ENCODE measurements at places on chromosomes 7 and 10.

GRCh38 chr10:45673074-45673648 is 589 bp upstream of the ZFAND4 start:
- peak; percentile 34 for DNase-seq

GRCh38 chr10:34565934-34566333 is 249.2 kb downstream of the PARD3 start:
- no peak for DNase-seq

DNA sequence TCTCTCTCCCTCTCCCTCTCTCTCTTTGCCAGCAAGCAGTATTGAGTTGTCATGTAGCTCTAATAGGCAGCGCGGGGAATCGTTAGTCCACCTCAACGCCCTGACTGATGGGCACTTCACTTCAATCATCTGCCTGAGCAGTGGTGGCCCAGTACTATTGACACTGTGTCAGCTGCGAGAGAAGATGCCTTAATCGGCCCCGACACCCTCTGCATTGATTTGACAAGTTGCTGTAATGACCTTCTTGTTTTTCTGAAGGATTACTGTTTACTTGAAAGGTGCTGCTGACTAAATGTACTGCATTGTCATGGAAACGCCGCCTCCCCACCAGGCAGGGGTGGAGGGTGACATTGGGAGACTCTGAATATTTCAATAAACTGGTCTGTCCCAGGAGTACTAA is 913.8 kb downstream of the KCNMA1 start:
- DNase-seq: no peak

GRCh38 chr10:971150-971542 is 17.1 kb upstream of the GTPBP4 start:
- no peak for DNase-seq

- DNase-seq: no peak
Measured at GRCh38 chr7:47225387-47226131, 356.4 kb downstream of the TNS3 start.
